ENCODE measurements at places on chromosomes 1 and 21.

GRCh38 chr21:29145852-29146453 lies 15.5 kb downstream of the MAP3K7CL start:
- DNase-seq, result no peak

DNA sequence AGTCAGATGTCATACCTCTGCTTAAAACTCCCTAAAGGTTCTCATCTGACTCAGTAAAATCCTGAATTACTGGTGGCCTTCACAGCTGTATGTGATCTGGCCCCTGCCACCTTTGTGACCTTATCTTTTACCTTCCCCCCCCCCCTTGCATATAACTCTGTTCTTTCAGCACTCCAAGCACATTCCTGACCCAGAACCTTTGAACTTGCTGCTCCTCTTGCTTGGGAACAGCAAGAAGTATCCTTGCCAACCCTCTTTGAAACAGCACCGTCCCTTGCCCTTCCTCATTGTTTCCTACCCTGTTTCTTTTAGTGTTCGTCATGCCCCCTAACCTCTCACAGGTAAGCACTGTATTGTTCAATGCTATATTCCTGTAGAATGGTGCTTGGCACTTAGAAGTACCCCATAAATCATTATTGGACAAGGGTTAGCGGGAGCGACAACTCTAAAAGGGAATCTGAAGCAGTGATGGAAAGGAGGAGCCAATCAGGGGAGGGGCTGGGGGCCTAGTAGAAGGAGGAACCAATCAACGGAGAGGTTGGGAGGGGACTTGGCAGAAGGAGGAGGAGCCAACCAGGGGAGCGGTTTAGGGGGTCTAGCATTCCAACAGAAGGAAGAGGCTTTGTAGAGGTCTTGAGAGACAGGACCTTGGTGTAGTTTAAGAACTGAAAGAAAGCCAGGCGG lies 13.9 kb downstream of the CACHD1 start:
- no peak for DNase-seq

DNA sequence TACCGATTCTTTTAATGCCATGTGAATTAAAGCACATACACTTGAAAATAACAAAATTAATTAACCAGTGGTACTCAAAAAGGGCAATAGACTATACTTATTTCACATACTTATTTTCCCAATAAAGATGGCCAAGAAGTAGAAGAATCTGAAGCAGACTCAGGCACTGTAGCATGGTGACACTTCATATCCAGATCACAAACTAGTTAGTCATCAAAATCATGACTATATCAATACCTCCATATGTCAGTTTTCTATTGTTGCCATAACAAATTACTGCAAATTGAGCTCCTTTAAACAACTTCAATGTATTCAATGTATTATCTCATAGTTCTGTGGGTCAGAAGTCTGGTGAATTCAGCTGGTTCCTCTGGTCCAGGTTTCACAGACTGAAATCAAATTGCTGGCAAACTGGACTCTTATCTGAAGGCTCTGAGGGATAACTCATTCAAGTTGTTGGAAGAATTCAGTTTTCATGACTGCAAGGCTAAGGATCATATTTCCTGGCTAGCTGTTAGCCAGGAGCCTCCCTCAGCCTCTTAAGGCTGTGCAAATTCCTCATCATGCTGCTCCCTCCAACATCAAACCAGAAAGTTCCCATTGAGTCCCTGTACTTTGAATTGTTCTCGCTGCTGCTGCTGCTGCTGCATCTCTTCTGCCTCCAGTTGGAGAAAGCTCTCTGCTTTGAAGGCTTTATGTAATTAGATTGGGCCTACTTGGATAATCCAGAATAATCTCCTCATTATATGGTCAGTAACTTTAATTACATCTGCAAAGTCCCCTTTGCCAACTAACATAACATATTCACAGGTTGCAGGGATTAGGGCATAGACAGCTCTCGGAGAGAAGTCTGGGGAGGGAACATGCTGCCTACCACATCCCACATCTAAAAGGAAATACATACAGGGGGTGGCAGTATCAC lies 91.5 kb downstream of the MRPL39 start:
- no peak for DNase-seq

- peak; percentile 41 for DNase-seq
These were observed 45.8 kb downstream of the TTC39A start for GRCh38 chr1:51284487-51284954.

GRCh38 chr21:45669382-45669781 lies 25.9 kb downstream of the PCBP3 start:
- DNase-seq, result no peak

GRCh38 chr21:26719750-26720149 lies 125.5 kb downstream of the ADAMTS1 start:
- no peak for DNase-seq

- no peak for DNase-seq
These were observed 37.6 kb upstream of the ZNF124 start for GRCh38 chr1:247209396-247209795.

DNA sequence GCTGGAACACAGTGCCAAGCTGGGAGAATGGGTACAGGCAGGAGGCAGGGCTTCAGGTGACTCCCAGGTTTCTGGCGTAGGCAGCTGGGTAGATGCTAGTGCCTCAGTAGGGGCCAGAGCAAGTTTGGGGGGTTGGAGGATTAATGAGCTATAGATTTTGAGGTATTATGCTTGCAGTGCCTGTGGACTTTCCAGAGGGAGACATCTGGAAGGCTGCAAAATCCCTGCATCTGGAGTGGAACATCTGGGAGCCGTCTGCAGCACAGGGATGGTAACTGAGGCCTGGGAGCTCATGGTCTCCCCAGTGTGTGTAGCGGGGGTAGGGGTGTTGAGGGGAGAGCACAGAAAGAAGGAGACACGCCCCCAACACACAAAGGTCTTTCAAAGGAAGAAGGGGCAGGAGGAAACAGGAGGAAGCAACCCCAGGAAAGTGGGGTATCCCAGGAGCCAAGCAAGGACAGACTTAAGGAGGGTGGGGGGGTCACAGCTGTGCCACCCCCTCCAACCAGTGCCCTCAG lies 2.2 kb upstream of the PDZK1IP1 start:
- no peak for DNase-seq

Data from Kasumi-1 (cell line).